ENCODE measurements at places on chromosomes 12 and 14. TPM values are rescaled to one million over a fixed set of nuclear protein-coding genes. Genes with fewer than 3 reads are reported as not detected.

APOF gene
- not detected for total RNA-seq

KLRC2 gene
- not detected for total RNA-seq

TMCC3 gene
- total RNA-seq, result 14.1 TPM

RNASE4 gene
- 193 TPM for total RNA-seq

ERO1A gene
- total RNA-seq, result 29.9 TPM

HCAR1 gene
- total RNA-seq, result under 0.01 TPM

SLC38A4 gene
- not detected for total RNA-seq

- no peak for DNase-seq
Observed at GRCh38 chr14:69484444-69485314, at the start of gene PLEKHD1. Gene PLEKHD1 (plus strand): TSS chr14:69484728. CDS start chr14:69484966, 238 bp downstream.

- DNase-seq, result no peak
Observed at GRCh38 chr12:39127401-39127800, 222.0 kb upstream of the CPNE8 start.

GRCh38 chr12:27879708-27880107, 92.8 kb downstream of the PTHLH start:
- DNase-seq, result no peak

- no peak for DNase-seq
Observed at GRCh38 chr14:97851428-97851995, 1054.3 kb downstream of the VRK1 start.

DNA sequence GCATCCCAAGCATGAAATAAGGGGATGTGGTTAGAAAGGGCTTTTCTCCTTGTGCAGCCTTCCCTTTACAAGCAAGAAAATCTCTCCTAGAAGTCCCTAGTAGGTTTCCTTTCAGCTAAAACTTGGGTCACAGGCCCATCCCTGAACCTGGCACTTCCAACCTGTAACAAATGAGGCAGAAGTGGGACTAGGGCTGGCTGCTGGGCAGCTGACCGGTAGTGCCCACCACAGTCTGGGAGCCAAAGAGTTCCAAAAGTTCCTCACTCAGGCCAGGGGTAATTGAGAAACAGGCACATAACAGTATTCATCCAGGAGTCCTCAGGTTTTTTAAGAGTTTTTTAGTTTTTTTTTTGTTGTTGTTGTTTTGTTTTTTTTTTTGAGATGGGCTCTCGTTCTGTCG, 23.8 kb downstream of the MANSC1 start:
- no peak for DNase-seq

- peak; percentile 79 for DNase-seq
Observed at GRCh38 chr14:24013654-24014514, 25.2 kb downstream of the DHRS4L2 start.

DNA sequence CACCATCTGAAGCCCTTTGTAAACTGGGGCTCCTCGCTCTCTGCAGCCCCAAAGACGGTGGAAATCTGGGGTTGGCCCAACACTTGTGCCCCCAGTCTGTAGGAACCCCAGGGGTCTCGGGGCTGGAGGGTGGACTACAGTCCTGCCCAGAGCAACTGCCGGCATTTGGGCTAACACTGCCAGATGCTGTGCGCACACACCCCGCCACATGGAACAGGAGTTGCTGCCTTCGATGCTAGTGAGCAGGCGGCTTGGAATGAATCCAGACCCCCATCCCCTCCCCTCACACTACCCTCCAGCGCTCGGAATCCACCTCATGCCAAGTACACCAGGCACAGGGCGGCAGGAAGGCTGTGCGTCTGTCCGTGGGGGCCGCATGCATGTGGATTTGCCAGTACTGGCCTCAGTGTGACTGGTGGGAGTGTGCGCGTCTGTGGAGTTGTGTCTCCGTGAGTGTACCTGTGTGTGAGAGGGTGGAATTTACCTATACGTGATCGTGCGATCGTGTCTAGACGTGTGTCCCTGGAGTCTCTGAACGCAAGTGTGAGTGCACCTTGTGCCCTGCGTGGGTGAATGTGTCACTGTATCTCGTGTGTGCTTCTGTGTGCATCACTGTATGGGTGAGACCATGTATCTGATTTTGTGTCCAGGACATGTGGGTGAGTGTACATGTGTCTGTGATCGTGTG, 5.1 kb downstream of the LHX5 start:
- DNase-seq, result no peak

DNA sequence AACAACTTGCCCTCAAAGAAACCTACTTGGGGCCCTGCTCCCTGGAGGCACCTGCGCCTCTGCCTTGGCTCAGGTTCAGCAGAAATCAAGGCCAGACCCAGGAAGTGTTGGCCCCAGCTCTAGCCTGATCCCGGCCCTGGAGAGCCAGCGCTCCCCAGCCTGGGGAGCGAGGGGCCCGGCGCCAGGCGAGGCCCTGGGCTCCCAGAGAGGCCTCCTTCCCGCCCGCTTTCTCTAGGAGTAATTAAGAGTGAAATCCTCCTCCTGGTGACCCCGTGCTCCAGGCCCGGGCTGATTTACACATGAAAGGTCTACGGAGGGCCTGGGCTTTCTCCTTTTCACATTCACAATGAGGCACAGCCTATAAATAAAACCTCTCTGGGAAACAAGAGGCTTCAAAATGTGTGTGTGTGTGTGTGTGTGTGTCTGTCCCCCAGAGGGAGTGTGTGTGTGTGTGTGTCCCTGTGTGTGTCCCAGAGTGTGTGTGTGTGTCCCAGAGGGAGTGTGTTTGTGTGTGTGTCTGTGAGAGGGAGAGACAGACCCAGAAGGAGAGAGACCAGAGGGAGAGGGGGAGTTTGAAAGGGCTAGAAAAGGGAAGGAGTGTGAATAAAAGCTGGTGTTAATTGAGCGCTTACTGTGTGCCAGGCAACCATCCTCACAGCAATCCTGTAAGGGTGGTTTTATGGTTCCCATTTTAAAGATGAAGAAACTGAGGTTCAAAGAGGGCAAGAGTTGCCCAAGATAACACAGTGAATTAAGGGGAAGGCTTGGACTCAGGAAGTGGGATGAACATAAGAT, 23.8 kb upstream of the COX6A1 start:
- DNase-seq, result no peak

- no peak for DNase-seq
Observed at GRCh38 chr12:6827982-6828780, at the start of gene P3H3. Gene P3H3 (plus strand): TSS chr12:6828407. CDS start chr12:6828441, 34 bp downstream.

GRCh38 chr14:104816616-104816884, 15.6 kb downstream of the ZBTB42 start:
- no peak for DNase-seq

DNA sequence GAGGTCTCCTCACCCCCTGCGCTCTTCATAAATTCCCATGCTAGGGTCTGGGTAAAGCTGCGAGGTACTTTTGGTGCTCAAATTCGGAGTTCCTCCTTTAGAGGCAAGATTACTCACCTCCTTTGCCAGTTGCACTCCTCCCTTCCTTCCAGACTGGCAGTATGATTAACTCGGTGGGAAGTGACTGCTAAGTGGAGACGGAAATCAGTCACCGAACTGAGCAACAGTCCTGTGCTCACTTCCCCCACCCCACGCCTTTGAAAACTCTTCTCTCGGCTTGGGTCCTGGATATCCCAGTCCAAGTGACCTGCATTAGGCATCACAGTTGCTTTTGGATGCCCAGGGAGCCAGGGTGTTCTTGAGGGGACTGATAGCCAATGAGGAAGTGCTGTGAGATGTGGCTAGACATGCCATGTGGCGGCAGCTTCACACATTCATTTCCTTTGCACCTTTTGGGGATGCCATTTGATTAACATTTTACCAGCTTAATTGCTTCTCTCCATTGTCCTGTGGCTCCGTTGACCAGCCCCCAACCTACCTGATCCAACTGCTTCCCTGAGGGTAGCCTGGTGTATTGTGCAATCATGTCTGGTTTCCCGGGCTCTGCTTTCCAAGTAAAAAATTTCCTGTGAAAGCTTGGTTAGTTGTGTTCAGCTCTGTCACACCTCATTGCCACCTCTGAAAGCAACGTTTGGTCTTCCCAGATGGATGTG, 840 bp downstream of the PNP start:
- DNase-seq, result no peak

- no peak for DNase-seq
Observed at GRCh38 chr14:86707071-86707470, 1177.1 kb downstream of the FLRT2 start.

DNA sequence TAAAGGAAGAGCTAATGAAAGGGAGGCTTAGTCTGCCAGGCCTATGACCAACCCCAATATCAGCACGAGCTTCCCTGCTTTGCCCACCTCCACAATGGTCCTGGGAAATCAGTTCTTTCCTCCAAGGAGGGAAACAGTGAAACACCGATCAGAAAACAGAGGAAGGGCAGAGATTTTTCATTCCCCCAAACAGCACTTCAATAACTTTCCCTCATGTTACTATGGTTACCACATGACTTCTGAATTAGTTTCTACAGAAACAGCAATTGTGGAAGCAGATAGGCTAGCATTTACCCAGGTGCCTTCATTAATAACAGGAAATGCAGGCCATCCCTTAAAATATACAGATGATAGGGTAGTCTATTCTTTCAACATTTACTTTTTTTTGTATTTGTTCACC, 35.9 kb downstream of the TRIM9 start:
- DNase-seq, result no peak

DNA sequence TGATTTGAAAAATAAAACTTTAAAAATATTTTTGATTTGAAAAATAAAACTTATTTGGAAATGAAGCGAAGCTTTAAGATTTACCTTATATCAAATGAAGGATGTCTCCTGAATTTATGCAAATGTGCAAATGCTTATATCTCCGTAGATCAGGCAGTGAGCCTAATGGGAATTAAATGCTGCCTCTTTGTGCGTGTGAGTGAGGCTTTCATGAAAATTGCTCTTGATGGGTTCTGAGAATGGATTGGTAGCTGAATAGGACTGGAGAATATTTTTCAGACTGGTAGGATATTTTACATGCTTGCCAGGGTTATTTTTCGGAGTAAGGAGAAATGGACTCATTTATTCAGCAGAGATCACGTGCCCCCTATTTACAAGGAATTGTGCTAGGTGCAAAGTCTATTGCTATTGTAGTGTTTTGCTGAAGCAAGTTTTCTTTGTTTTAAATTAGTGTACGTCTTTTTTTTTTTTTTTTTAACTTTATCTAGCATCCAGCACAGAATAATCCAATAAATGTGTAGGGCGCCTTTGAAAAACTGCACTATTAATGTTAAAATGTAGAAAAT, 2.4 kb downstream of the VRK1 start:
- no peak for DNase-seq

DNA sequence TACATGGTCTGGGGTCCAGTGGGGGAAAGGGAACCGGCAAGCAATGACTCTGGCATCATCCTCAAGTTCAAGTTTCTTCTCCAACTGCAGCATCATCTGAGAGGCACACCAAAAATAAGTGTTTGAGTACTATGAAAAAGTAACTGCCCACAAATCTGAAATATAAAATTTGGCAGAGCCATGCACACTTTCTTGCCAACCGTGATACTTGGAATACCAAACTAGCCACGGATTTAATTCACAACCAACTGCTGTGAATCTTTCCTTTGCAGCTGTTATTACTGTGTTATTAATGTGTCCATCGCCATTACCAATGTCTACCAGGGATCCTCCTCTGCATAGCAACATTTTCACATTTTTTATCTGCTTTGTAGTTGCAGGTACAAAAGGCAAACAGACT, 74.6 kb downstream of the GXYLT1 start:
- DNase-seq, result no peak

DNA sequence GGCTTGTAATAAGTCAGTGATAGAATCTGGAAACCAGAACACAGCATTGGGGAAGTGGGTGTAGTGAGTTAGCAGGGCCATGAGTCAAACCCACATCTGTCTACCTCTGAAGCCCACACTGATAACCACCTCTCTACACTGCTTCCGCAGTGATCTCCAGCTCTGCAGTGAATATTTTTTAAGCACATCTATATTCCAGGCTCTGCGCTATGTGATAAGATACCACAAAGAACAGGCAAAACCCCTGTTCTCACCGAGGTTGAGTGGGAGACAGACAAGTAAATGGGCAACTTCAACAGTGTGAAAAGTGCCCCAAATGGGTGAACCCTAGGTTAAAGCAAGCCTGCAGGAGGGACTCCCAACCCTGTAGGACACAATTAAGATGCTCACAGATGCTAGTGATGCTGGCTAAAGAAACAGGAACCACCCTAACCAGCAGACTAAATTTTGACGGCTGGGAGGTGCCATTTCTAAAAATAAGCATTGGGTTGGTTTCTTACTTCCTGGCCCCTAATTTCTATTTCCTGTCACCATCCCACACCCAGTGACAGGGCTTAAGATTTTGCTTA, 375.0 kb downstream of the DPF3 start:
- no peak for DNase-seq

GRCh38 chr12:85441741-85442140, 161.7 kb downstream of the ALX1 start:
- no peak for DNase-seq

GRCh38 chr14:61268812-61269211, 12.3 kb downstream of the TMEM30B start:
- no peak for DNase-seq

GRCh38 chr12:24948420-24948756, 513 bp downstream of the BCAT1 start:
- DNase-seq, result no peak

DNA sequence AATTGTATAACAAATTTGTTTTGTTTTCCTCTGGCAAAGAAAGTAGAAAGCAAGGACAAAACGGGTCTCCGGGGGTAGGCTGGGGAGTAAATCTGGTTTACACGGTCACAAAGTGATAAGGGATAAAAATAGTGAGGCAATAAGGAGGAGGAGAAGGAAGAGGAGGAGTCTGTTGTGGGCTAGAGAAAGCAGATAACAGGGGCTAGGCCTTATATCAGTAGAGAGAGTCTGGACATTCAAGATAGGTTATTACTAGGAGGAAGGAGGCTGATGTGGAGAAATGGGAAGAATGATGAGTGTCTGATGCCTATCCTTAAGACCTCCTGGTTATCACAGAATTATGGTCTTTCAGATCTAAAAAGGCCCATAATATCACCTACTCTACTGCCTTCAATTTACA, 83.2 kb upstream of the SSTR1 start:
- DNase-seq, result no peak

Measured in tibial nerve (tissue), 4 donors.